Lung (tissue), 17 donors: ENCODE measurements at places on chromosomes 7 and 10. TPM values are rescaled to one million over a fixed set of nuclear protein-coding genes. Genes with fewer than 3 reads are reported as not detected.

DNA sequence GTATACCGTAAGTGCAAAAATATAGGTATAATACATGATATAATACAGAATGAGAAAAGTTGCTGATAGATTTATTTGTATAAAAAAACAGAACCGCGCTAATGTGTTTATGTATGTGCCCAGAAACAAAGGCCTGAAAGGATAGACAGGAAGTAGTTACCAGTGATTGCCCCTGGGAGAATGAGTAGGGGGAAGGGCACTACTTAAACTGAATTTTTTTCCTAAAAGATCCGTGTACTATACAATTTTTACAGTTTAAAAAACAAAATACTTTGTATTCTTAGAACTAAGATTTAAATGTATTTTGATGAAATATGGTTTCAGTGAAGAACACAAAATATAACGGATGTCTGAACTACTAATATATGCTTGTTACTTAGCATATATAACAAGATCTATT, 2.9 kb downstream of the IPMK start:
- peak; percentile 70 for DNase-seq

SLC26A5 gene
- total RNA-seq = 0.77 TPM

HECW1 gene
- total RNA-seq = 0.11 TPM

GRCh38 chr7:101412976-101413375, 50.3 kb downstream of the COL26A1 start:
- DNase-seq = no peak

SYT15B gene
- 39.0 TPM for total RNA-seq
